ENCODE measurements at places on chromosomes 13 and 19.

DNA sequence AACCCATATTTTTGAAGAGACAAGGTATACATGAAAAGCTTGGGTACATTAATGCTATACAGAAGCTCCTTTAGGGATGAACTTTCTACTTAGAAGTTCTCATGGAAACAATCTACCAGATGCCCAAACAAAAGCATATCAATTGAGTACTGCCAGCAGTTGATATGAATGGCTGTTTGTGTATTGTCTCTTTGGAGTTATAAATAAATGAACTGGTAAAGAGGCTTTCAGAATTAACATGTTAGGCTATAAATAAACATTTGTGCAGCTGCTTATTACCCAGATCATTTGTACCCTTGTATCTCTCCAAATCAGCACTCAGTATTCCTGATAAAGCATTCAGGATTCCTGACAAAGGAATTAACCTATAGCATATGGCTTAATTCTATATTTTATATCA lies 418.9 kb downstream of the FGF14 start:
- DNase-seq: no peak

- no peak for DNase-seq
Measured at GRCh38 chr19:35170359-35171061, 16.0 kb downstream of the FXYD5 start.

DNA sequence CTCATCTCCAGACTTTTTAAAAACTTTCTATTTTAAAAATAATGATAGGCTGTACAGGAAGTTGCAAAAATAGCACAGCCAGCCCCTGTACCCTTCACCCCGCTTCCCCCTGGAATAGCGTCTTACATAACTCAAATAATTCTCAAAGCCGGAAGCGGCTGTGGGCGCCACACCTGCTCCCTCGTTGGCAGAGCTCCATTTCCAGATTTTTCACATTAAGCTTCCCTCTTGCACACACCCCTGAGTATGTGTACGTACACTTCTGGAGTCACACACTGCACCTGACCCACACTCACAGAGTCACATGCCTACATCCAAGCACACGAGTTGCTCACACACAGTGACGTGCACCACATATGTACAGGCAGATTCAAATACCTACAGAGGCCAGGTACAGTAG lies 24.9 kb upstream of the DPP9 start:
- DNase-seq: no peak

DNA sequence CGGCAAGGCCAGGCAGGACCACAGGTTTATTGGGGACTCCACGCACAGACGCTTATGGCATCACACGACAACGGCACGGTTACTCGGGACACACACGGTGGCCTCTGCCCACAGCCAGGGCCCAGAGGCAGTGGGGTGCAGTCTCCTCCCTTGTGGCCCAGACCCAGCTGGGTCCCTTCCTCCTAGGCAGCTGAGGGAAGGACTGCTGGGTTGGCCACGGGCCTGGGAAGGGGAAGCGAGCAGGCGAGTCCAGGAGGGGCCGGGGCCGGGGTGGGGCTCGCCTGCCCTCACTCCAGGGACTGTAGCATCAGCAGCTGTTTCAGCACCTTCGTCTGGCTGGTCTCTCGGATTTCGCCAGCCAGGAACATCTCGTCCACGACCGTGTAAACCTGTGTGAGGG lies 12.5 kb downstream of the AP2S1 start:
- no peak for DNase-seq

GRCh38 chr19:42311657-42312056 lies 1.5 kb upstream of the TMEM145 start:
- DNase-seq: no peak

DNA sequence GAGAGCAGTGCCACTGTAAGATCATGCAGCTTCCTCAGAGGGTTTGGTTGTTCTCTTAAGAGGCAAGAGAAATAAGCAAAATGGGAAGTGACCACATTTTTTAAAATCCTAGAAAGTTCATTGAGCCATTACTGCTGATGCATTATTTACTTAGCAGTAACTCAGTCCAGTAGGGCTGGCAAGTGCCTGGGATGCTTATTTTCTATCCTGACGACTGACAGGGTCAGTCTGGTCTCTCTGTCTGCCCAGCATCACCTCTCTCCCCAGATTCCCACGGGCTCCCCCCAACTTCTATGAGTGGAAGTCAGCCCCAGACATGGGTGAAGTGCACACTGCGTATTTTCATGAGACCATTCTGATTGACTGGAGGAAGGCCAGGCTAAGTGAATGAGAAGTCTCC lies 10.4 kb downstream of the SHISA2 start:
- no peak for DNase-seq

All from ACHN (cell line).